NCI-H526 (cell line): ENCODE measurements at places on chromosomes 2 and 18.

DNA sequence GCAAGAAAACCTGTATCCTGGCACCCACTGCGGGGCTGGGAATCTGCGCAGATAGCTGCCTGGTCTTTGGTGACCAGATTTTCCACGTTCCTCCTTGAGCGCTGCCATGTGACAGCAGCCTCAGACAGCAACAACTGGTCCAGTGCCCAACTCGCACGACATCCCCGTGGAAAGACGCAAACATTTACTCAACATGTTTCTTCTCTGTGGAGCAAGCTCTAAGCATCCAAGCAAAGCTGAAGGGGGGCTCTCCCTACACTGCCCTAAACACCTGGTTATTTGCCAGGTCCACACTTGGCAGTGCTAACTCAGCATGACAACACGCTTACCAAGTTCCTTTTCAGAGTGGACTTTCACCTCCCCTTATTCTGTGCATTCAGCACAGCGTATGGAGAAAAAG, 11.3 kb downstream of the ZNF516 start:
- no peak for DNase-seq

GRCh38 chr18:63319383-63320122, at the start of gene BCL2:
TSS of gene BCL2 (minus strand) at chr18:63319769.
- peak; percentile 76 for DNase-seq

- no peak for DNase-seq
Measured at GRCh38 chr2:229212241-229212640, 58.8 kb downstream of the PID1 start.

DNA sequence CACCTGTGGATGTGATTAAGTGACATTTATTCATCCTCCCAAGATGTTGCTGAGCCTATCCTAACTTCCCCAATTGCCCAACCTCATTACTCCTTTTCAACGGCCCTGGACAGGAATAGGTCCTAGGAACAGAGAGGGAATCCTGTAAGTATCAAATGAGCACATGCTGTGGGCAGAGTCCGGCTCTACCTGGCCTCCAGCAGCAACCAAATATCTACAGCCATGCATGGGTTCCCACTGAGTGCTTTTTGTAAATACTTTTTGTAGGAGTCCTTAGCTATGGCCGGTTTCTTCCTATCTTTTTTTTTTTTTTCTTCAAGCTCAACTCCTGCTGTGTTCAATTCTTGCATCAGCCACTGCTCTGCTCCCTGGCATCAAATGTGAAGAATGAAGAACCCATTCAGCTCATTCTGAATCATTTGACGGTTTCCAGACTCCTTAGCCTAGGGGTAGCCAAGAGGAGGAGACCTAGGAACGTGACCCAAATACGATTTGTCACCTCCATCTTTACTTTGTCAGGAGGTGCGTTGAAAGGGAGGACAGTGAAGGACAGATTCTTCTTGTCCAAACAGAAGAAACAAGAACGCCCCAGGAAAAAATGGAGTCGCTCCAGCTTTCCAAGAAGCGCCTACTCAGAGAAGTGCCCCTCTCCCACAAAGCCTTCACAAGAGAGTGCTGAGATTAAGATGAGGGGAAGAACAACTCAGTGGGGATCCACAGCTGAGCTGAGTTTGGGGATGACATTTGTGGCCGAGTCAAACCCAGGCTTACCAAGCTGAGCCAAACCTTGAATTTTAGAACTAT, 46.7 kb upstream of the LCLAT1 start:
- DNase-seq, result no peak

- DNase-seq, result no peak
Measured at GRCh38 chr2:128026448-128027277, 1.2 kb downstream of the SAP130 start.

DNA sequence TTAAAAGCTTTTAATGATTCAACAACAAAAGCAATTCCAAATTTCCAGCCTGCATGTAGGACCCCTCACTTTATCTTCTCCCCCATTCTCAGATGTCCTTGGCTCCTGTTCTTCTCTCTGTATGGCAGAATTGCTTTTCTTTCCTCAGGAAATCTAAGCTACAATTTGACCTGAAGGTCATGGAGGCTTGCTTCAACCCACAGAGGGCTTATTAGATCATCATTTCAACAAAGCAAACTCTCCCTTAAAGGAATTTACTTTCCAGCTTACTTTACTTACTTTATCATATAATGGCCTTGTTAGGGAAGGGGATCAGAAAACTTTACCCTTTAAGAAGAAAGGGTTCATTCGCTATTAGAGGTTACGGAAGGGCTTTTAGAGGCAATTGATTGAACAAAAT, 211.5 kb downstream of the RAD51AP2 start:
- DNase-seq, result no peak
